ENCODE measurements at places on chromosomes 6 and 20.

- DNase-seq, result peak; percentile 75
These were observed 20.8 kb downstream of the DAAM2 start for GRCh38 chr6:39812853-39813533.

DNA sequence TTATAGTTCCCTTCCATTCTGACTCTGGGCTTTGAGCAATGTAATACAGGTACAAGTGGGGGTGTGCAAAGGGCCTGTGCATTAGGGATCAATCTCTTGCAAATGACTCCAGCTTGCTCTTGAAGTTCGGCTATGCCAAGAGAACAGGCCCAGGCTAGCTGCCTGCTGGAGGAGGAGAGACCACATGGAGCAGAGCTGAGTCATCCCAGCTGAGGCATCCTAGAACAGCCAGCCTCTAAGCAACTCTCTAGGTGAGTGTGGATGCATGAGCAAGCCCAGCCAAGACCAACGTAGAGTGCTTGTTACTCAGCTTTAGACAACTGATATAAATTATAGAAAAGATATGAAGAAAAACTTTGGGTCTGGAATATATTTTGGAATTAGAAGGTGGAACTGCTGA is 47.6 kb upstream of the RBM24 start:
- no peak for DNase-seq

GRCh38 chr6:52403627-52404026 is 16.5 kb upstream of the EFHC1 start:
- no peak for DNase-seq

GRCh38 chr6:113597231-113597583 is 259.9 kb upstream of the MARCKS start:
- no peak for DNase-seq

- peak; percentile 32 for DNase-seq
These were observed 88.3 kb downstream of the DLL1 start for GRCh38 chr6:170202416-170203135.

DNA sequence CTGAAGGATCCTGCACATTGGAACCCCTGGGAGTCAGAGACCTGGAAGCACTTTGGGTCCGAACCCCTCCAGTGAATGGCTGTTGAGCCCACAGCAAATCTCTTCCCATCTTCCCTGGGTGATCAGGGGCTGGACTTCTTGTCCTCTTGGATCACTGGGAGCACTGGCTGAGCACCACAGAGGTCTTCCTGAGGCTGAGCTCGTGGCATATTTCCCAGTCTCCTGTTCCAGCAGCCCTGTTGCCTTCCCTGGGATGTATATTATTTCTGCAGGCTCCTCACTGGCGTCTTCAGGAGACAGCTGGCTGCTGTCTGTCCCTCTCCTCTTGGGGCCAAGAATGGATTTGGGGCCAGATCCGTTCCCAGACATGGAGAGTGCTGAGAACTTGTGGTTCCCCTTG is 43.4 kb downstream of the PTK7 start:
- no peak for DNase-seq

GRCh38 chr20:57888591-57888990 is 178.8 kb upstream of the PMEPA1 start:
- DNase-seq, result peak; percentile 5

DNA sequence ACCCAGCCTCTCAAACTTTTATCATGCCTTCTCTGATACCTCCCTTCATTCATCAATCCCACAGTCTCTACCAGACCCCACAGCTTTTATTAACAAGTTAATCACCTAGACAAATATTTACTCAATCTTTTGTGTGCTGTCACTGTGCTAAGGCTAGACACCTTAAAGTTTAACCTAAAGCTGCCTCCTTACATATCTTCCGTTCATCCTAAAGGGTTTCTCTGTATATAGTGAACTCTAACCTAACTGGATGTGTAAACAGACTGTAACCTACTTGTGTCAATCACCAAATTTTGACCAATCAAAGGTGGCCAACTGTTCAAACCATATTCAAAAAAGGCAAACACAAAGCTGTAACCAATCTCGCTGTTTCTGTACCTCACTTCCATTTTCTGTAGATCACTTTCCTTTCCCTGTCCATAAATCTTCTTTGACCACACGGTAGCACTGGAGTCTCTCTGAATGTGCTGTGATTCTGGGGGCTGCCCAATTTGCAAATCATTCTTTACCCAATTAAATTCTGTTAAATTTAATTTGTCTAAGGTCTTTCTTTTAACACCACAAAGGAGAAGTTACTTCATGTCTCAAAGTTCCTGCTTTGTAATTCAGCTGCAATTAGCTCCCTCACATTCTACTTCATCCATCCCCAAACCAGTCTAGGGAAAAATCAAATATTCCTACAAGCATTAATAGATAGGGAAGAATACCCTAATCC is 72.5 kb downstream of the ARHGAP18 start:
- DNase-seq, result no peak

DNA sequence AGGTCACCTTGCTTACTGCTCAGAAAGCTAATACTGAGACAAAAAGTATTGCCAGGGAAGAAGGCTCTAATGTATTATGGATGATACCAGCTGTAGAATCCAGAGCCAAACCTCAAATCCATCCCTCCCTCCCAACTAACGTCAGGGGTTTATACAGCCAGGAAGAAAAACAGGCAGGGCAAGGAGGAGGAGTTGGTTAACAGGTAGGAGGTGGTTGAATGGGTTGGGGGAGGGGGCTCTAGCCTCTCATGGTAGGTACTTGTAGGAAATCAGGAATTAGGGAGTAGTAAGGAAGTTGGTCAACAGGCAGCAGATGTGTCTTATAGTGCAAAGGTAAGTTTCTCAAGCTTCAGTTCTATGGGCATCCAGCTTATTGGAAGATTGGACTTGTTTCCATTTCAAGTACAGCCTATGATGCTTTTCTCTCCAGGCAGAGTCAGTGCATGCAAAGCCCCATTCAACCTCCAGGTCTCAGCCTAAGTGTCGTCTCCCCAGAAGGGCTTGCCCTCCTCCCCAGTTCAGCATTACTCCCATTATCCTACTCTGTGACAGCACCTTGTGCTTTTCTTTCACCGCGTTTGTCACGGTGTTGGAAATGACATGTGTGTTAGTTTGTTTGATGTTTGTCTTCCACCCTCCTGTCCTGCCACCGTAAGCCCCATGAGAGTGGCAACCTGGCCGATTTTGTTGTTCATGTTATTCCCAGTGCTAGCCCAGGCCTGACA is 38.1 kb downstream of the PNLDC1 start:
- DNase-seq, result no peak

GRCh38 chr6:39855356-39855995 is 63.3 kb downstream of the DAAM2 start:
- no peak for DNase-seq

- no peak for DNase-seq
These were observed 60.1 kb downstream of the SLX4IP start for GRCh38 chr20:10495173-10495572.

DNA sequence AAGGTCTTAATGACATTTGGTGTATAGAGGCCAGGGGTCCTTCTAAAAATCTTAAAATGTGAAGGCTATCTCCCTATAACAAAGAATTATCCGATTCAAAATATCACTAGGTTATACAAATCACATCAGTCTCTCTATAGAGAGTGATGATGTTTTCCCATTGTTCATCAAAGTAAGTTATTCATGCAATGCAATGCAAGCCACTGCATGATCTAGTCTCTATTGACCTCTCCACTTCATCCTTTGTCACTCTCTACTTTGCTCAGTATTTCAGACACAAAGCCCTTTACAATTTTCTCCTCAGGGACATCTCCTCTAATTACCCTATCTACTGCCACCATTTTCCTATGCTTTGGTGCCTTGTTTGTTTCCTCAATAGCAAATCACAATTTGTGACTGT is 628.0 kb downstream of the HTR1B start:
- DNase-seq, result no peak

GRCh38 chr6:150720774-150721233 is 121.1 kb downstream of the PLEKHG1 start:
- no peak for DNase-seq

GRCh38 chr6:168264593-168265335 is 54.8 kb downstream of the DACT2 start:
- peak; percentile 57 for DNase-seq

GRCh38 chr6:41428336-41428995 is 93.1 kb downstream of the NCR2 start:
- DNase-seq, result peak; percentile 88

GRCh38 chr20:38997622-38998021 is 35.5 kb downstream of the DHX35 start:
- no peak for DNase-seq

- no peak for DNase-seq
These were observed 61.5 kb downstream of the RREB1 start for GRCh38 chr6:7169296-7169721.

- peak; percentile 46 for DNase-seq
These were observed 11.4 kb downstream of the DDX27 start for GRCh38 chr20:49230561-49231133.

- no peak for DNase-seq
These were observed 684 bp upstream of the MED23 start for GRCh38 chr6:131628726-131629125.

GRCh38 chr6:157487110-157487773 is 106.3 kb downstream of the ZDHHC14 start:
- no peak for DNase-seq

GRCh38 chr6:69378326-69378725 is 418.5 kb downstream of the LMBRD1 start:
- no peak for DNase-seq

DNA sequence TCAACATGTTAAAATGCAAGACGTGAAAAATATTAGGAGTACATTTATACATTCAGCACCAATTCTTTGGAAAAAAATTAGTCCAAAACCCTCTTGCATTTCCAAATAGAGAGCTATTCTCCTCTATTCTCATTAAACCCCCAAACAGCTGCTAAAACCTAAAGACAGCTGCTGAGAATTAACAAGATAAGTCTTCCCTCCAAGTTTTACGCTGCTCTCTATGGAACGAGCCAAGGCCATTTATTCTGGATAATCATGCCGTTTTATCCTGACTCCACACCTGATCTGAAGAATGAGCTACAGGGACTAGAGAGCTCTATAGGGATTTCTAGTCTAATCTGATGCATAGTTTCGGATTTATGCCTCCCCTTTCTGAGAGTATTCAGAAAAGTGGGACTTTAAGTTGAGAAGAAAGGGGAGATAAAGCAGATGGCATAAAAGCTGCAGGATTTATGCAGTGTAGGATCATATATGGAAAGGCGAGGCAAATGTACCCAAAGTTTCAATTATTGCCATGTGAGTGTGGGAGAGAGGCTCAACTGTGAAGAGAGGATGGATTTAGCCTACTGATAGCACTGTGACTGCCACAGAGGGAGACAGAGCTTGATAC is 64.7 kb upstream of the HS3ST5 start:
- DNase-seq, result no peak

DNA sequence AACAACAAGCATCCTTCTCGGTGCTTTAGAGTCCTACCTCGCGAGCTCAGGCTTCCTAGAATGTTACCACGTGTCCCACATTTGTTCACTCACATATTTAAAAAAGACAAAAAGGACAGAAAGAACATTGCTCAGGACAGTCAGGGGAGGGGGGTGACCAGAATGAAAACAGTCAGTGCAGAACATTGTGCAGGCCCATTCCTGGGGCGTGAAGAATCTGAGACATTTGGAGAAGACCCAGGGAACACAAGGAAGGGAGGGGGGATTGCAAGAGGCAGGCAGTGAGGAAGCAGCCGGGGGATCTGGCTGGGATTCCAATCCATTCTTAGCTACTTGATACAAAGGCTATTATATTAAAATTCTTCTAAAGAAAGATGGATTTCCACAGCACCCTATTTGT is 270.4 kb upstream of the CITED2 start:
- DNase-seq, result no peak

DNA sequence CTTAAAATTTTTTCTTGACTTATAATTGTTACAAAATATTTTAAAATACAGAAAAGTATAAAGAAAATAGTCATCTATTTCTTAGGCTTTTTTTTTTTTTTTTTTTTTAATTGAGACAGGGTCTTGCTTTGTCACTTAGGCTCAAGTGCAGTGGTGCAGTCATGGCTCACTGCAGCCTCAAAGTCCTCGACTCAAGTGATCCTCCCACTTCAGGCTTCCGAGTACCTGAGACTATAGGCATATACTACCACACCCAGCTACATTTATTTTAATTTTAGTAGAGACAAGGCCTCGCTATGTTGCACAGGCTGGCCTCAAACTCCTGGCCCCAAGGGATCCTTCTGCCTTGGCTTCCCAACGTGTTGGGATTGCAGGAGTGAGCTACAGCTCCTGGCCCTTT is 5.3 kb upstream of the ACAT2 start:
- no peak for DNase-seq

GRCh38 chr6:25311331-25311840 is 32.2 kb downstream of the CARMIL1 start:
- no peak for DNase-seq

DNA sequence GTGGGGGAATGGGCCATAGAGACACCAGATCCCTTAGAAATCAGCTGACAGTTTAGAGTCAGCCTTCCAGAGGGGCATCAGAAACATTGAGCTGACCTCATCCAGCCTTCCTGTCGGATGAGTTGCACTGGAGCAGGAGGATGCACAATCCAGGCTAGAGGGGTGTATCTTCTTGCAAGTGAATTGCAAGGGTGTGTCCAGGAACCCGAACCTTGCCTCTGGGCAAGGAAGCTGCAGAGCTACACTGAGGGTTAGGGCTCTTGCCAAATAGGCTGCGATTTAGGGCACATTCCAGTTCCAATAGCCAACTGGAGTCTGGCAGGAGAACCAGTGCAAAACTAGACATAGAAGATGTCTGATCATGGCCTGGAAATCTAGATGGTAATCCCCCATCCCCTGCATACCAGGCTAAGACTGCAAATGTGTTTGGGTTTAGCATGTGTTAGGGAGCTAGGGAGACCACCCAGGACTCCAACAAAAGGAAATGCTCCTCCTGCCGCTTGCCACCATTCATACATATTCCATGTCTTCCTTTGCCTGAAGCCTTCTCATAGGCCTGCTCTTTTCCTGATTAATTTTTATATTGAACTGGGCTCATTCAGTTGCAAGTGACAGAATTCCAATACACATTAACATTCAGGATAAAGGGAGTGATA is 6.3 kb upstream of the UTRN start:
- no peak for DNase-seq

GRCh38 chr6:37020381-37020780 is 14.9 kb downstream of the FGD2 start:
- DNase-seq, result no peak

- no peak for DNase-seq
These were observed 70.4 kb downstream of the METTL24 start for GRCh38 chr6:110287462-110288341.

GRCh38 chr6:2231438-2231837 is 14.0 kb downstream of the GMDS start:
- no peak for DNase-seq

GRCh38 chr6:56145616-56146015 is 101.8 kb downstream of the COL21A1 start:
- DNase-seq, result no peak

GRCh38 chr6:113364766-113365165 is 492.4 kb upstream of the MARCKS start:
- DNase-seq, result no peak

GRCh38 chr20:2618815-2619214 is 33.6 kb upstream of the NOP56 start:
- no peak for DNase-seq

DNA sequence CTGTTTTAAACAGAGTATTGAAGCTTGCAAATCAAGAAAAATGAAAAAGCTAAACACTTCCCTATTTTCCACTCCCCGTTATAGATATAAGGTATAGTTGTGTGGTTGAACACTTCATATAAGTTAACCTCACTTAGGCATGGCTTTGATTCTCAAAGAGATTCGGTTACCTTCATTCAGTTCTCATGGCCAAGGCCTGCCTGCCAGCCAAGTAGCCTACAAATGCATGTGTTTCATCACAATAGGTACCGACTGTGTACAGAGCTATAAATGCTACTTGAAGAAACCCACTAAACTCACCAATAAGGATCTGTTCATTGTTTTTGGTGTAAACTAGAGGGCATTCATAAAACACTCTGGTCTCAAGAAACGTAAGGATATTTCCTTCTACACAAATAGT is 27.8 kb downstream of the PM20D2 start:
- DNase-seq, result no peak
